ENCODE measurements at places on chromosomes 4 and X.

- DNase-seq = no peak
Observed at GRCh38 chr4:109614466-109614865, 54.4 kb downstream of the MCUB start.

DNA sequence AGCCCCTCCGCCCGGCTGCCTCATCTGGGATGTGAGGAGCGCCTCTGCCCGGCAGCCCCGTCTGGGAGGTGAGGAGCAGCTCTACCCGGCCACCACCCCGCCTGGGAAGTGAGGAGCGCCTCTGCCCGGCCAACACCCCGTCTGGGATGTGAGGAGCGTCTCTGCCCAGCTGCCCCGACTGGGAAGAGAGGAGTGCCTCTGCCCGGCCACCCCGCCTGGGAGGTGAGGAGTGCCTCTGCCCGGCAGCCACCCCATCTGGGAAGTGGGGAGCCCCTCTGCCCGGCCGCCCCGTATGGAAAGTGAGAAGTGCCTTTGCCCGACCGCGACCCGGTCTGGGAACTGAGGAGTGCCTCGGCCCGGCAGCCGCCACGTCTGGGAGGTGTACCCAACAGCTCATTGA lies 74.3 kb upstream of the TNIP3 start:
- DNase-seq = no peak

- DNase-seq = no peak
Observed at GRCh38 chrX:150869450-150869849, 29.0 kb downstream of the CD99L2 start.

GRCh38 chr4:6001680-6002491 lies 16.3 kb downstream of the C4orf50 start:
- DNase-seq = no peak

DNA sequence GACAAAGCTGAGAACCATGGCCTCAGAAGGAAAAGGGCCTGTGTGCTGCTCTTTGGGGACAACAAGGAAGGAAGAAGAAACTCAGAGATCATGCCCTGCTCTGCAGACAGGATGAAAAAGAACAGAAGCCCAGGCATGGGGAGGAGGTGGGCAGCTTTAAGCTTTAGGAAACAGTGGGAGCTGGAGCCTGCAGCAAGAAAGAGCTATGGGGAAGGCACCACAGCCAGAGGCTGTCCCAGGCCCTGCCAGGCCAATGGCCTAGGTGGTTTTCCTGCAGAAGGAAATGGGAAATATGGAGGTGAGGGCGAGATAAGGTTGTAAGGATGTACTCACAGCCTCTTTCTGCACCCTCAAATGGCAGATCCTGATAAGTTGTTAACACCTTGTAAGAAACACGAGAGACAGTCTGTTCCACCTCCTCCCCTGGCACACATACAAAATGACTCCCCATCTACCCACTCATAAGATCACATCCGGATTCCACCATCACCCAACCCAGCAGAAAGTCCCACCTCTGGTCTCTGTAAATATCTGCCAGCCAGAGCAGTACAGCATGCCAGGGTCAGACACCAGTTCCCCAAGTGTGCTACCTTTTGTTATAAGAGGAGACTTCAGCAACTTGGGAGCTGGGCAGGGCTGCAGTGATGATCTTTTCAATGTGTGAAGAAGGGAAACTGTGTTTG lies 105.2 kb downstream of the RTL5 start:
- no peak for DNase-seq

DNA sequence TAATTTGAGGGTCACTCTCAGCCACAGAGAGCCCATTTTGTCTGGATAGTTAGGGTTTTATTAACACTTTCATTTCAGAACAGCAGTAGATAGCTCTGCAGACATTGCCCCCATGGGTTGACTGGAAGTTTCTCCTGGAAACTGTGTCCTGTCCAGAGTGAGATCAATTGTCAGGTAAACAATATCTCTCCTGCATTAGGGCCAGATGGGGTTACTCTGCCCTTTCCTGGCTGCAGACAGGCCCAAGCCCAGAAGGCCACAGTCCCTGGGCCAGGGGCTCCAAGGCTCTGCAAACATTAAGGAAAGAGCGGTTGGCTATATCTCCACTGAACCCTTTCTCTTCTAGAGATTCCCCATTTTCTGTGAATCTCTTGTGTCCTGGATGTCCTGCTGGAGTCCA lies 436.8 kb upstream of the PRKX start:
- DNase-seq = no peak

- DNase-seq = no peak
Observed at GRCh38 chr4:15149839-15150592, 147.7 kb downstream of the CPEB2 start.

DNA sequence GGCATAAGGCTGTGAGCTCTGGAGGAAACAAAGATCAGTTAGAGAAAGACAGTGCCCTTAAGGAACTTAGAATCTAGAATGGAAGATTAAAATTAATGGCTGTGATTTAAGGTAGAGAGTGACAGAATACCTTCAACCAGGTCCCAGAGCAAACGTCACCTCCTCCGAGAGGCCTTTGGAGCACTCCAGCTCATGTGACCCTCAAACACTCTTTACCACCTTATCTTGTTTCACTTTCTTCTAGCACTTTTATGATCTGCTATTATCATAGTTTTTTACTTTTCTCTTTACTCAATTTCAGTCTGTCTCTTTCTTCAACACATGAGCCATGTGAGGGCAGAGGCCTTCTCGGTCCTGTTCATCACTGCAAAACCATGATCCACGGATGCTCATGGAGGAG lies 187.0 kb downstream of the SMIM20 start:
- DNase-seq = no peak

- DNase-seq = no peak
Observed at GRCh38 chr4:8847331-8847730, 24.3 kb downstream of the HMX1 start.

Data from hematopoietic multipotent progenitor cell (in vitro differentiated cells).